ENCODE measurements at places on chromosomes 4 and X.

- no peak for DNase-seq
Measured at GRCh38 chr4:40720916-40721315, 28.8 kb upstream of the NSUN7 start.

GRCh38 chr4:140243278-140243753 lies 89.3 kb upstream of the MAML3 start:
- no peak for DNase-seq

DNA sequence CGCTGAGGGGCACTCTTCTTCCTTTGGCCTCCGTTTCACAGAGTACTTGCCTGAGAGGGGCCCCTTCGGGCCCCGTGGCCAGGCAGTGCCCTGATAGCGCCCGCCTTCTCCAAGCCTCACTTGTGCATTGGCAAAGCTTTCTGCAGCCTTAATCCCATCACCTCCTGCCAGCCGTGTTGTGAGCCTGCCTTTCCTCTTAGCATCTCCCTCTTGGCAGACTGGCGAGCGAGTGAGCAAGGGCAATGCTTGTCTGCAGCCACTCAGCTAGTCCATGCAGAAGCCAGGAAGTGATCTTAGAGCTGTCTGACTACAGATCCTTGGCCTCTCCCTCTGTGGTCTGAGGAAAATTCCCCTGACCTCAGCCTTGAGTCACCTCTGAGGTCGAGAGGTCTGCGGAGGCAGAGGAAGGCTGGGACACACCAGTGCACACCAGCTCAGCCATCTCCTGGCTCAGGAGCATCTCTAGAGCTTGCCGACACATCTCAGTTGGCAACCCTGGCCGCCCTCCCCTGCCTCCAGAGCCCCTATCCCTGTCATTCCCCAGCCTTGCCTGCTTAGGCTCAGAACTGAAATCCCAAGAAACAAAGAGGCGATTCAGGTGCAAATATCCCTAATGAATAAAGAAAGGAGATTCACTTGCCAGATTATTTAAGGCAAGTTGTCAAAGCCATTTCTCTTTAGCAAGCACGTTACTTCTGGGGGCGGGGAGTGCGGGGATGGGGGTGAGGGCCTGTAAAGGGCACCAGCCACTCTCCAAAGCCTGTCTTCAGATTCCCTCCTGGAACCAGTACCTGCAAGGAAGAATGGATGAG lies 143.5 kb upstream of the MAMLD1 start:
- DNase-seq, result peak; percentile 67

GRCh38 chr4:151744614-151745013 lies 16.2 kb downstream of the GATB start:
- peak; percentile 96 for DNase-seq

DNA sequence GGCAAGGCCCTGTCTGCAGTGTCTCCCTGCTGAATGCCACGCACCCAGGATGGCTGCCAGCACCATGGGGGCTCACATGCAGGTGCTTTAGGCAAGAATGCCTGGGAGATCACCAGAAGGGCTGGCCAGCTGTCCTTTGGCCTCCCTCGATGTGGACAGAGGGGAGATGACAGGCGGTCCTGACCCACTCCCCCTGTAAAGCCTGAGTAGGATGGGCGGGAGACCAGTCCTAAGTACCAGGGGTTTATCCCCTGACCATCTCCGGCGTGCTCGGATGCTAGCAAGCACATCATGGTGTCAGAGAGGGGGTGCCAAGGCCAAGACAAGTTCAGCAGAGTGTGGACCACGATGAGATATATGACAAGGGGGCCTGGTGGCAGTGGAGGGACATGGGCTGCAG lies 5.3 kb downstream of the PDZD4 start:
- DNase-seq, result no peak

GRCh38 chrX:150405576-150405975 lies 42.5 kb downstream of the MAMLD1 start:
- DNase-seq, result peak; percentile 1

DNA sequence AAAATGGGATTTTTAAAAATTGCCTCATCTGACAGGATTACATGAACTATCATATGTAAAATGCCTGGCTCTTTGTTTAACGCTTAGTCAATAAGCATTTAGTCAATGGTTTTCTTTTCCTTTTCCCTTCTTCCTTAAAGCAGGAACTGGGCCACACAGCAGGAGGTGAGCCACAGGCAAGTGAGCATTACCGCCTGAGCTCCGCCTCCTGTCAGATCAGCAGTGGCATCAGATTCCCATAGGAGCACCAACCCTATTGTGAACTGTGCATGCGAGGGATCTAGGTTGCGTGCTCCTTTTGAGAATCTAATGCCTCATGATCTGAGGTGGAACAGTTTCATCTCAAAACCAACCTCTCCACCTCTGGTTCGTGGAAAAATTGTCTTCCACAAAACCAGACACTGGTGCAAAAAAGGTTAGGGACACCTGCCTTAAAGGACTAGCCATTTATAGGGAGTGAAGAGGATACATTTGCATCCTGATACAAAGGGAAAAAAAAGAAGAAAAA lies 306.1 kb downstream of the FBXW7 start:
- no peak for DNase-seq

DNA sequence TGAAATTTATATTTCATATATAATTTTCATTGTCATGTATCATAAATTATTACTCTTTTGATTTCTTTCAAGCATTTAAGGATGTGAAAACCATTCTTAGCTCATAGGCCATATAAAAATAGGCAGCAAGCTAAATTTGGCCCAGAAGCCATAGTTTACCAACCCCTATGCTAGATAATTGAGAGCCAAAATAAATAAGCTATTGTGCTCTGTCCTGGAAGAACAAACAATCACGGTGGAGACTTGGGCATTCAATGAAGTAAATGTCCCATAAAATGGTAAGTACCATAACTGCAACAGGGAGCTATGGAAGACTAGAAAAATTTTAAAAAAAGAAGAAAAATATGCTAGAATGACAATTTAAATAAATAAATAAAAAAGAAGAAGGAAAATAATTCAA lies 60.9 kb upstream of the PACRGL start:
- DNase-seq, result no peak

DNA sequence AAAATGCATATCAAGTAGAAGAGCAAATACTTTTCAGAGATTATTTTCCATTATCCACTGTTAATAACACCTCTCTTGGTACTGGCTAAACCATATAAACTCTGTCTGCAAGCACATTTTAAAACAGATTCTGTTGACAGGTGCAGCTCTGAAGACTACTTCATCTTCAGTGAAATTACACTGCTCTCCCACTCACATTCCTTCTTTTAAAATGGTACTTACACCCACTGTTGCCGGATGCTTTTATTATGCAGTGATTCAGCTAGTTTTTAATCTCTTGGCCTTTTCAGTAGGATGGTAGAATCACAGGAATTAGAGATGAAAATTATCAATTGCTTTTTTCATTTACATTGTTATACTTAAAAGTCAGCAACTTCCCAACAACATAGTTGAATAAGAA lies 381.6 kb downstream of the GASK1B start:
- DNase-seq, result no peak

DNA sequence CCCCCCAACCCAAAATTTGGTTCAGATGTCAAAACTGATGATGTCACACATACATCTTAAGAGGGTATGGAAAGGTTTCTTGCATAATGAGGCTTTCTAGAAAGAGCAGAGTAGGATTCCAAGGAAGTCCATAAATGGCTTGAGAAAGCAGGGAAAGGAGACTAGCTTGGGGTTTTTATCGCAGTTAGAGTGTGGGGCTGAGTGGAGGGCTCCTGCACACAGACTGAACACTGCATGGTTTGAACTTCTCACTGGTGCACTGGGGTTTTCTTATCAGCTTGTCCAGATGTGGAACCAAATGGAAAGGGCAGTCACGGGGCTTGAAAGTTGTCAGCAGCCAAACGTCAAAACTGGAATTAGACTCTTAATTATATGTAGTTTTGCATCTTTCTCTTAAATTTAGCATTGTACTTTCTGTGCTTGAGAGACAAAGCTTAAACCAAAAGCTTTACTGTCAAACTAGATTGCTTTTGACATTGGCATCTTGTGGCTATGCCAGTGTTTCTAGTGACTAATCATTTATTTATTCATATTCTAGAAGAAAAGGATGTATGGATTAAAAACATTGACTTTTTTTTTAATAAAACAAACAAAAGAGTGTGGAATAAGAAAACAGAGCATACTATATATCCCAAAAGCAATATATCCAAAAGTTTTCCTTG lies 78.3 kb upstream of the STIM2 start:
- DNase-seq, result no peak

DNA sequence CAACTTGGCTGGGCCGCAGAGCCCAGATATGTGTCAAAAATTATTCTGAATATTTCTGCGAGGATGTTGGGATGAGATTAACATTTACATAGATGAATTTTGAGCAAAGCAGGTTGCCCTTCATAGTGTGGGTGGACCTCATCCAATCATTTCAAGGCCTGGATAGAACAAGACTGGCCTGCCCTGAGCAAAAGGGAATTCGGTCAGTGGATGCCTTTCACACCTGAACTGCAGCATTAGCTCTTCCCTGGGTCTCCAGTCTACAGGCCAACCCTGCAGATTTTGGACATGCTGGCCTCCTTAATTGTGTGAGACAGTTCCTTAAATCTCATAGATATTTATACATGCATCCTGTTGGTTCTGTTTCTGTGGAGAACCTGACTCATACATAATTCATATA lies 32.4 kb upstream of the SLC10A4 start:
- DNase-seq, result no peak

DNA sequence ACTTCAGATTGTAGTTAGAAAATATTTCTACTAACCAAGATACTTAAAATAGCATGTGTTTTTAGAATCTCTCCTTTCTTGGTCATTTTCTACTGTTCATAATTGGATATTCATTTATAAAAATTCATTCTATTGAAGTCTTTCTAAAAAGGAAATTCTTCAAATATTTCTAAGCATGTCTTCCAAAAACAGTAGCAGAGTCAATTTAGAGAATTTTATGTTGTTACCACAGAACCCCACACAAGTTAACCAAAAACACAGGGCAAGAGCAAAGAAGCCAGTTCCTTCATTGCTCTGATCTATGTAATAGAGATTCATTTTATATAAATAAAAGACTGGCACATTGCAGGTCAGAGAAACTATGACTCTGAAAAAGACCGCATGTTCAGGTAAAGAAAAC lies 345.1 kb upstream of the PITX2 start:
- DNase-seq, result no peak
